ENCODE measurements at places on chromosomes 2 and 18.

DNA sequence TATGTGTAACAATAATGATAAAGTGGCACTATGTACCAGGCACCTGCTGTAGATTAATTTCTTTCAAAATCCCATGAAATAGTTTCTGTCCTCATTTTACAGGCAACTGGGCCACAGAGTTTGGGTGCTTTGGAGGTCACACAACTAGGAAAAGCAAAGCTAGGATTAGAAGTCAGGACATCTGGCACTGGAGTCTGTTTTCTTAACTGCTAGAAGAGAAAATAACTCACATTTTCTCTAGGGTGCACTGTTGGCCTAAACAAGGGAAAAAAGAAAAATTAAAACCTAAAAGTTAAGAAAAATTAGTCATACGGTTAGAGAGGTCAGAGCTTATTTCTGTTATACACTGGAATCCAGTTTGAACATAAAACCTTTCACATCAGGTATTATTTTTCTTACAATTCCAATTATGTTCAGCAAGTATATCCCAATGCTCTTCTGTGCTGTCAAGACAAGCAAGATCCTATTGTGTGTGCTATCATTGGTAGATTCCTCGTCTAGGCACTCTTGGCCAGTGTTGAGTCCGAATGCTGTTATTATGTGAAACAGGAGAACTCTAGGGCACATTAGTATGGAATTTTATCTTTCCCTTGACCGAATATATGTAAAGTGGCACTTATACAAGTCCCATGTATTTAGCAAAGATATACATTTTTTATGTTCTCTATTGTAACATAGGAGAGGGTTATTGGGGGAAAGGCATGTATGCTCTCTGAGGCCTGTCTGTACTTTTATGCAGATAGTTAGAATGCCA, 1.5 kb upstream of the OSGEPL1 start:
- peak; percentile 18 for DNase-seq

DNA sequence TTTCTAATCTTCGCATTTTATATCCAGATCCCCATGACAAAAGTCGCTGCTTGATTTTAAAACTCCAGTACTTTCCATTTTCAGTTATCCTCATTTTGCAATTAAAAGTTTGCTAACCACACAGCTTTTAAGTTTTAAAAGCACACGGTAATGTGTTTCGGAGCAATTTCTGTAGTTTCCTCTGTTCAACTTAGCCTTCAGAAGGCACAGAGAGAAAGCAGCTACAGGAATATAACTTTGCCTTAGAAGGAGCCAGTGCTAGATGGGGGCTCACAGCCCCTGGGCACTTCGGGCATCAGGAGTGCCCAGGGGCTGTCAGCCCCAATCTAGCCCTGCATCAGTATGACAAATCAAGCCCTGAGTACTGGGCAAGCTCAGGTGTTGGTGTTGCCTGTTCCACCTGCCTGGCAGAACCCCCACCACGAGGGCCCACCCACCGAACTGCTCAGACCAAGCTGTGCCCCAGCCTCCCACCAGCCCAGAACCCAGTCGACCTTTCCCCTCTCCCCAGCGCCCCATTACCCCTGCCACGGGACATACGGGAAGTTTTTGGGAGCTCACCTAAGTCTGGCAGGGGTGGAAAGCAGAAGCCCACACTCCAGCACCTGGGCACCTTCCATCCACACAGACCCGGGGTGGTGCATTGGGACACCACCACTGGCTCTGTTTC, 47.3 kb downstream of the TRABD2A start:
- DNase-seq: no peak

DNA sequence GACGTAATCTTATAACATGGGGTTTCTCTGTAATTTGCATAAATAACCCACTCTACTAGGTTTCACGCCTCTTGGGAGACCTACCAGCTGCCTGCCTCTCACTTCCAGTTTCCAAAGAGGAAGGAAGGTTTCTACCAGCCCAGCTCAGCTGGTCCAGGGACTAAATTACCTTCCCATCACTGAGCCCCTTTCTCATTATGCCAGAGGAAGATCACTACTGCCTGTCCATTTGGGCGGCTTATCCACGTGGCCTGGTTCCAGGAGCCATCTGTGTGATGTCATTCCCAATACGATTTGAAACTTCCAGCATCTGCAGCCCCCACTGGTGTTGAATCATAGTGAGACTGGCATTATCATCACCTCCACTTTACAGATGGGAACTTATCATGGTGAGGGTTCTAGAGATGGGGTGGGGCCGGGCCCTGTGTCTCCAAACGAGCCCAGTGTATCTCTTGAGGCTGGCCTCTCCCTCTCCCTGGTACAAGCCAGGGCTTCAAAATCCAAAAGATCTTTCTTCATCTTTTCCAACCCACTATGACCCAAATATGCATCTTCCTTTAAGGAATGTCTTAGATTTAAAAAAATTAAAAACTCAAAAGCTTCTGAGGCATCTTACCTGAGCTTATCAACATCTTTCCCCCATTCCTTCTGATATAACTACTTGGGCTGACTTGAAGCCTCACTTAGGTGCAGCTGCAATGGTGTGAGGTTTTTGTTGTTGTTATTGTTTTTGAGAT, 140.8 kb downstream of the DDX1 start:
- no peak for DNase-seq

GRCh38 chr2:148049284-148049683, 28.4 kb downstream of the MBD5 start:
- DNase-seq: no peak

DNA sequence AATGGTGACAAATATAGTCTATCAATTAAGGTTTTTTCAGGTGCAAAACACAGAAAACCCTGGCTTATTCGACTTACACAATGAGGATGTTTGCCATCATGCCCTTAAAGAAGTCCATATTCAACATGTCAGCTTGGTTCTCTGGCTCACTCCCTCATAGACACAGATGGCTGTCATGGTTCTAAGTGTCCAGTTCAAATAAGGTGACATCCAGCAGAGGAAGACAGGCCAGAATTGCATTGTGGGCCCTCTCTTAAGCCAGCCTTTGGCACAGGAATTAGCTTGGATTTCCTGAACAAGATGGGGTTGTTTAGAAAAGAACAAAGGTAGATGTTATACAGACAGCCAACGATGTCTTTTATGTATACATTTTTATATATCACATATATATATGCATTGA, 18.7 kb upstream of the SLC1A4 start:
- DNase-seq: no peak

- no peak for DNase-seq
These were observed 87.7 kb downstream of the DGKD start for GRCh38 chr2:233442028-233442310.

- DNase-seq: no peak
These were observed 225.4 kb downstream of the TXNL1 start for GRCh38 chr18:56412951-56413350.

GRCh38 chr2:197516393-197516761, 511 bp downstream of the MOB4 start:
- DNase-seq: peak; percentile 27

DNA sequence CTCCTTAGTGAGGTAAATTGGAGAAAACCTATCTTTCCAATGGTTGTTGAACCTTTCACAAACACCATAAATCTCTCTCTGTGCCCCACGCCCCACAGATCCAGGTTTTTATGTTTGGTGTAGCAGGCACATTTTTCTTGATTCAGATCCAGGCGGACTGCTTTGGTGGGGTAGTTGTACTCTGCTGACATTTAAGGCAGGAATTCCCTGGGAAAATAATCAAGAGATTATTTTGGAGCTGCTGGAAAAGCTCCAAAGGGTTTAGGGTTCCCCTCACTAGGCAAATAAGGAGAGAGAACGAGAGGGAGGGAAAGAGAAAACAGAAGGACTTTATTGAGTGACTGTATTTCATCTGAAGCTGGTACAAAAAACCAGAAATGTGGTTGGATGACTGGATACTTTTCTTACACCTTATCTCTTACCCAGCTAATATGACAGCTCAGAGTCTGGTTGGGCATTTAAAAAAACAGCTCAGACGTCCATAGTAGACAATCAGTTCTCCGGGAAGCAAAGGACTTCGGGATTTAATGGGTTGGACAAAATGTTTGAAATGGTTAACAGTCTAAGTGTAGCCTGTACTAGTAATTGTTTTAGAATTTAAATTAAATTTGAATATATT, 3.6 kb upstream of the AQP4 start:
- DNase-seq: no peak

- DNase-seq: peak; percentile 74
These were observed 578 bp downstream of the IWS1 start for GRCh38 chr2:127525691-127526131.

- DNase-seq: peak; percentile 61
These were observed 3.1 kb upstream of the GATA6 start for GRCh38 chr18:22166069-22166950.

DNA sequence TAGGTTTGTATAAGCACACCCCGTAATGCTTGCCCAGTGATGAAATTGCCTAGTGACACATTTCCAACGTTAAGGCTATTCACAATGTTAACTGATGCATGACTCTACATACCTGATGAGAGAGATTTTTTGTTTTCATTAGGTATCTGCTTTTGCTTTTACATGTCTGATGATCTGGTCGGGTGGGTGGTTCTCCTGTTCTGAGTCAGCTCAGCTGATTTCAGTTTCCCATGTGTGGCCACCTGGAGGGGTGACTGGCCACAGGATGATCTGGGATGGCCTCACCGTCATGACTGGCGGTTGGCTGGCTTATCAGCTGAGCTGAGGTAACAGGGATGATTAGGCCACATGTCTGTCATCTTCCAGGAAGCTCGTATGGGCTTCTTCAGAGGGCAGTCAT, 33.8 kb upstream of the ACYP2 start:
- peak; percentile 8 for DNase-seq
